ENCODE measurements at places on chromosomes 3 and 15.

- DNase-seq: no peak
Observed at GRCh38 chr3:190435618-190436017, 14.1 kb downstream of the TMEM207 start.

DNA sequence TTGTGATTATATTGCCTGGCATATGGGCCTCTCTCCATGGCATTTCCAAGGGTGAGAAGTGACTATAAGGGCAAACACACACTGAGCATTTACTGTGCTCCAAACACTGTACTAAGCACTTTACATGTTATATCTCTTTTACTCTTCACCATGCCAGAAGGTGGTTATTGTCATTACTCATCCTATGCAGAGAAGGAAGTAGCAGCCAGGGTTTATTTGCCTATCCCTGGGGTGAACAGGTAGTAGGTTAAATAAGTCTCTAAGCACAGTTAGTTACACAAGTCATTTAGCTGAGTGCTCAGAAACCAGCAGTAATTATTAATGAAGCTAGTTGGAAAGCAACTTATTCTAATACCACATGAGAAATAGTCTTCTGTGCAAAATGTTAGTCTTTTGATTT, 109.9 kb upstream of the SYNPR start:
- no peak for DNase-seq

GRCh38 chr3:149180057-149180573, 41.5 kb downstream of the CP start:
- DNase-seq: no peak

GRCh38 chr3:138326866-138327595, 2.6 kb downstream of the NME9 start:
- DNase-seq: no peak

GRCh38 chr15:58410353-58410752, 21.4 kb upstream of the LIPC start:
- DNase-seq: no peak

DNA sequence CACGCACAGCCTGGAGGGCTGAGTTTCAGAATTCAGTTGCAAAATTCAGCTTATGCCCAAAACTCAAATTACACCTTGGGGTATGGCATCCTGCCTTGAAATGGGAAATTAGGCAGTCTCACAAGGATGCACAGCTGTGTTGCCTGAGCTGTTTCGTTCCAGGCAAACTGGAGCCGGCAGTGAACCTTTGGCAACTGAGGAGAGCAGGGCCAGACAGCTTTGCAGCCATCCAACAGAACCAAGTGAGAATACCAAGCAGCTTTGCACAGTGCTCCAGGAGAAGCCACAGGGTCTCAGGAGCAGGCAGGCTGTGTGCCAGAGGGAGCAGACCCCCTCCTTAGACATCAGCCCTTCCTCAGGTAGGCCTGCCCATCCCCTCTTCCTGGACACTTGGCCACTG, 32.5 kb upstream of the BFSP2 start:
- no peak for DNase-seq

- DNase-seq: no peak
Observed at GRCh38 chr3:4744405-4745234, 234.6 kb upstream of the BHLHE40 start.

- DNase-seq: no peak
Observed at GRCh38 chr15:63080634-63081250, 38.2 kb downstream of the TPM1 start.

- no peak for DNase-seq
Observed at GRCh38 chr3:127034990-127035652, 52.2 kb downstream of the PLXNA1 start.

DNA sequence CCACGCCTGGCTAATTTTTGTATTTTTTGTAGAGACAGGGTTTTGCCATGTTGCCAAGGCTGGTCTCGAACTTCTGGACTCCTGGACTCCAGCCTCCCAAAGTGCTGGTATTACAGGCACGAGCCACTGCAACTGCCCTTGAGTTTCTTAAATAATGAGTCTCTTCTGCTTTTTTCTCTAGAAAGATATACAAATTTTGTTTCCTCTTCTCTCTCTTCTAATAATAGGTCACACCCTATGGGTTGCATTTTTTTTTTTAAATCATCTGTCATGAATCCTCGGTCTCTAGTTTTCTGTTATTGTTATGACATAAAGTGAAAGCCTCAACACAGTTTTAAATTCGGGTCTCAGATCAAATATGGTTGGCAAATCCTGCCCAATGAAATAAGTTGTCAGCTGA, 111.2 kb downstream of the IL12A start:
- DNase-seq: no peak

- no peak for DNase-seq
Observed at GRCh38 chr15:67177752-67178151, 76.7 kb downstream of the AAGAB start.

DNA sequence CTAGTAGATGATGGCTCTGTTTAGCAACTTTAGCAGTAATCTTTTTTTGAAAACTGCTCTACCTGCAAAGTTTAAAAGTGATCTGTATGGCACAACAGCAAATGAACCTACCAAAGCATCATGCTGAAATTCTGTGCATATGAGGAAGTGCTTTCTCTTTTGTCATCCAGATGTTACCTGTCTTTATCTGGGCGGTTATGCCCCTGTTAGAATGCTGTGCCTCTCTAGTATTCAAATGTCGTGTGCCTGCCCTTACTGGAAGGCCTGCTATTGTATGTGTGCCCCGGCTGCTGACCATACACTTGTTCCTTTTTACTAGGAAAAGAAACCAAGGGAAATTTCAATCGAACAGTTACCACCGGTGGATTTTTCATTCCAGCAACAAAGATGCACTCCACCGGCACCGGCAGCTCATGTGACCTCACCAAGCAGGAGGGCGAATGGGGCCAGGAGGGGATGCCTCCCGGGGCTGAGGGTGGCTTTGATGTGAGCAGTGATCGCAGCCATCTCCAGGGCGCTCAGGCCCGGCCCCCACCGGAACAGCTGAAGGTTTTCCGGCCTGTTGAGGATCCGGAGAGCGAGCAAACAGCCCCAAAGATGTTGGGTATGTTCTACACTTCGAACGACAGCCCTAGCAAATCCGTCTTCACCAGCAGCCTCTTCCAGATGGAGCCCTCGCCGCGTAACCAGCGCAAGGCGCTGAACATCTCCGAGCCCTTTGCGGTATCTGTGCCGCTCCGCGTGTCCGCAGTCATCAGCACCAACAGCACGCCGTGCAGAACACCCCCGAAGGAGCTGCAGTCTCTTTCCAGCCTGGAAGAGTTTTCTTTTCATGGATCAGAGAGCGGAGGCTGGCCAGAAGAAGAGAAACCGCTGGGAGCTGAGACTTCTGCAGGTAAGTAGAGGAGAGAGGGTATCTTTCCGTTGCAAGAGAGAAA, 61.6 kb downstream of the TMEM39A start:
- no peak for DNase-seq

GRCh38 chr3:196803891-196804468, 63.7 kb upstream of the SENP5 start:
- DNase-seq: no peak

- DNase-seq: no peak
Observed at GRCh38 chr15:90201944-90202375, 830 bp downstream of the SEMA4B start.

- DNase-seq: no peak
Observed at GRCh38 chr3:132660811-132661070, 612 bp downstream of the UBA5 start.

DNA sequence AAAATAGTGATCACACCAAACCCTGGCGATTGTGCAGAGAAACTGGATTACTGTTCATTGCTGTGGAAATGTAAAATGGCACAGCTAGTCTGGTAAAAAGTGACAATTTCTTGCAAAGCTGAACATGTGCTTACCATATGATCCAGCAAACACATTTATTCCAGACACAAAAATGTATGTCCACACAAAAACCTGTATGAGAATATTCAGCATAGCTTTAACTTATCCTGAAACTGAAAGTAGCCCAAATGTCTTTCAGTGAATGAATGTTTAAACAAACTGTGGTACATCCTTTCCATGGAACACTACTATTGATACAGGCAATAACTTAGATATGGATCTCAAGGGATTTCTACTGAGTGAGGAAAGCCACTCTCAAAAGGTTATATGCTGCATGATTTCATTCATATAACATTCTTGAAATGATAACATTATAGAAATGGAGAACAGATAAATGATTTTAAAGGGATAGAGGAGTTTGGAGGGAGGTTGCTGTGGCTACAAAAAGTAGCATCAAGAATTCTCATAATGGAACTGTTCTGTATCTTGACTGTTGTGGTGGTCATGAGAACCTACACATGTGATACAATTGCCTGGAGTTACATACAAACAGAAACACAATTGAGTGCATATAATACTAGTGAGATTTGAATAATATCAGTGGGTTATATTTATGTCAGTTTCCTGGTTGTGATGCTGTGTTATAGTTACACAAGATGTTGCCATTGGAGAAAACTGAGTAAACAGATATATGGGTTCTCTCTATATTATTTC, 70.7 kb upstream of the DPH6 start:
- DNase-seq: no peak

DNA sequence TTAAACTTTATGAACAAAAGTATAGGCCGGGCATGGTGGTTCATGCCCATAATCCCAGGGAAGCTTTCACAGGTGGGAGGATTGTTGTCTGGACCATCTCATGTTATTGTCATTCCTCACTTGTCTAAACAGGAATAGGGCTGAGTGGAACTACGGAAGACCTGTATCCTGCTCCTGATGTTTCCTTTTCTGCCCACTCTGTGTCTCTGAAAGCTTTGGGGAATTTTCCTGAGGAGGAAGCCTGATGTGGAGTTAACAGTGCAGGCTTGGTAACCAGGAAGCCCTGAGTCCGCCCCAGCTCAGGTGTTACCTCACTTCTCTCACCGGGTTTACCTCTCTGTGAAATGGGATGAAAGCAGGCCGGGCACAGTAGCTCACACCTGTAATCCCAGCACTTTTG, 2.0 kb upstream of the SS18L2 start:
- DNase-seq: no peak

GRCh38 chr15:89441295-89441812, 55.0 kb downstream of the RHCG start:
- DNase-seq: no peak

DNA sequence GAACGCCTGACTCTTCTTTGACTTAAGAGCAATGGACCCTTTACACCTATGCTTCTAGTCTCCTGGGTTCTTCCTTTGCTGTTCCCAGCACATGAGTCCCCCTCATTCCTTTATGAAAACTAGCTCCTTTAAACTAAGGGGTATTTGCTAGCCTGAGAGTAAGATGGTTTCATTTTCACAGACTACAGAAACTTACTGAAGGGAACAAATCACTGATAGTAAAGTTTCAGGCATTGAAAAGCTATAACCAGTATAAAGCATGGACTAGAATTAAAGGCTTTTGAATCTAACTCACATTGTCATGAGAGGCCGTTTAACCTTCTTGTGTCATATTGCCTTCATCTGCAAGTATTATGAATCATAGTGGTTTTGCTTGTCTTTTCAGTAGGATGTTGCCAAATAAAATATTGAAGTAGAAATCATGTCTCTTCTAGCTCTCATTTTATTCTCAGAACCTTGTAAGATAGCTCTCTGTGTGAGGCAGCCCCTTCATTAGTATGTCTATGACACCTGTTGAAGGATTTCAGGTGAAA, 765.9 kb downstream of the NR2F2 start:
- DNase-seq: no peak

DNA sequence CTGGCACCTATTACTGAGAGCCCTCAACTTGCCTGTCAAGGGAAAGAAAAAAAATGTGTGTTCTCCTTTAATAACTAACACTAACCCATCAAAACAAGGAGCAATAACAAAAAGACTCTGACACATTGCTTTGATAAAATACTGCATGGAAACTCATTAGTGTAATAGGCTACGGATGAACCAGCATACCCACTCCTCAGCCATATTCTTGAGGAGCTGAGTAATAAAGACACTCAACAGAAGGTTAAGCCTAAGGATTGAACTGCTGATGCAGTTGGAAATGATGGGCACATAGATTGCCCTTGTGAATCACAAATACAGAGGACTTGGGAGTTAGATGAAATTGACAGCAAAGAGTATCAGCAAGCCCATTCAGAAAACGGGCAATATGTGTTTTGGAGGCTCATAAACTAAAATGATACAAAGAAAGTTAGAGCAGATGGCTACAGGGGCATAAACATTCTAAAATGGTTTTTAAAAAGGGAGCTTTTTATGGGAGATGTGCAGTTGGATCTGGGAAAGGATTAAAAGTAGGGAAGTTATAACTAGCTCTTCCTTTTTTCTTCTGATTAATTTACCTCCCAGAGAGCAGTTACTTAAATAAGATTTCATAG, 447.6 kb upstream of the IL12A start:
- DNase-seq: no peak

DNA sequence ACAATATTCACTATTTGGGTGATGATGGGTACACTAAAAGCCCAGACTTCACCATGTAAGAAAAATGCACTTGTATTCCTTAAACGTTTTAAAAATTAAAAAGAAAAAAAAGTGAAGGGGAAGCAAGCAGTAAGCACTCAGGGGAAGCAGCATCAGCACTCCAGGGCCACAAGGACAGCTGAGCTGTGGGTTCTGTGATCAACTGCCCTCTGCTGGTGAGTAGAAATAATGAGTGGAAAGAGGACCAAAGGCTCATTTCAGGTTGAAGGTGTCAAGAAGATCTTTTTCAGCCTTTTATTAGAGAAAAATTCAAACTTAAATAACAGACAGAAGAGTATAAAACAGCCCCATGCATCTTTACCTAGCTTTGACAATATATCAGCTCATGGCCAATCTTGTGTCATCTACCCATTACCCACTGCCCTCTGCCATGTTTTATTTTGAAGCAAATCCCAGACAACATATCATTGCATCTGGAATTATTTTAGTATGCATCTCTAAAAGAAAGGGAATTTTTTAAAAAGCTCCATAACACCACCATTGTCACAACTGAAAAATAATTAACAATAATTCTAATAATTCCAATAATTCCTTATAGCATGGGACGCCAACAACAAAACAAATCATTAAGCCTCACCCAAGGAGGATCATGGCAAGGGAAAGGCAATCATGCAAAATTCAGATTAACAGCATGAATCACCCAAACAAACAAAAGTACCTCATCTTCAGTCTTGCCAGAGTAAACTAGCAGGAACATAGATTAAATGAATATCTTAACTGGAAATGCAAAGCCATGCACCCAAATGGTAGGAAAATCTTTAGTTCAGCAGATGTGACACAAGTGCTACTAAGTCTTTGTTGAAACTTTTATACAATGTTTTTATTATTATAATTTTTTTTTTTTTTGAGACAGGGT, 42.5 kb downstream of the TAMM41 start:
- no peak for DNase-seq

DNA sequence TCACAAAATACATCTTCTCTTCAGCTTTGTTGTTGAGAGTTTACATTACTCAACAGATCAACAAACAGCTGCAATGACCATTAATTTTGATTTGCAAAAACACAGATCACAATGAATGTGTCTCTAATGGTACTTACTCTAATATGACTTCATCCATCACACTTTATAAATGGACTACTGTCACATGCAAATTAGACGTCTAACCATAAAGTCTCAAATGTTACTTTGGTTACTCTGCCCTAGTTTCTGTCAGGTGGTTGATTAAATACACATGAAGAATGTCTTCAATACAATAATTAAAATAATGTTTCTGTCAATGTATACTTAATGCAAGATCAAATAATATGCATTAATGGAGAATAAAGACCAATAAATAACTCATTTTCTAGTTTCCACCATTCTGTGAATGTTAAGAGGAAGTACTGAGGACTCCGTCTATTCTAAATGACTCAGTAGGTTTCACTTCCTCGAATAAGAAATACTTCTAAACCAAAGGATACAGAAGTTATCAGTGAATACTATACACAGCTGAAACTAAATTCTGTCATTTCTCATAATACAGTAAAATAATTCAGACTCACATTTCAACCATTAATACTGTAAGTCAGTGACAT, 145.8 kb downstream of the CBLB start:
- DNase-seq: no peak

GRCh38 chr15:98442901-98443300, 205.4 kb upstream of the IGF1R start:
- DNase-seq: no peak

GRCh38 chr3:88180398-88180999, 30.7 kb downstream of the C3orf38 start:
- no peak for DNase-seq
